Kidney (tissue), 22 donors: ENCODE measurements at places on chromosomes 12 and 14. TPM values are rescaled to one million over a fixed set of nuclear protein-coding genes. Genes with fewer than 3 reads are reported as not detected.

Gene KRT72
- not detected for total RNA-seq

Gene VRTN
- not detected for total RNA-seq

Gene PROX2
- not detected for total RNA-seq

GRCh38 chr14:59474172-59474571 lies 9.0 kb upstream of the GPR135 start:
- H3K36me3 ChIP-seq, result peaks cover 2% of the 10 kb centered on the region
- no peaks in the 10 kb centered on the region for H3K27me3 ChIP-seq
- no peak overlapping the region for H3K27ac ChIP-seq

- no peaks in the 10 kb centered on the region for H3K27me3 ChIP-seq
- no peak overlapping the region for H3K4me3 ChIP-seq
- H3K36me3 ChIP-seq, result no peaks in the 10 kb centered on the region
These were observed 57.8 kb upstream of the ACTN1 start for GRCh38 chr14:69036757-69037506.

GRCh38 chr12:131076791-131077747 lies 123.4 kb downstream of the ADGRD1 start:
- no peaks in the 10 kb centered on the region for H3K27me3 ChIP-seq
- H3K36me3 ChIP-seq, result no peaks in the 10 kb centered on the region
- H3K4me1 ChIP-seq, result no peaks in the 10 kb centered on the region
- H3K4me3 ChIP-seq, result no peak overlapping the region

- no peak overlapping the region for H3K4me3 ChIP-seq
- H3K27me3 ChIP-seq, result no peaks in the 10 kb centered on the region
- no peak for DNase-seq
- H3K36me3 ChIP-seq, result no peaks in the 10 kb centered on the region
- no peak overlapping the region for H3K27ac ChIP-seq
These were observed 183.4 kb upstream of the NRXN3 start for GRCh38 chr14:77986773-77987172.
